ENCODE measurements at places on chromosomes 4 and X.
A peak's percentile ranks its signal among the peaks of the same experiment; 100 is the strongest.

DNA sequence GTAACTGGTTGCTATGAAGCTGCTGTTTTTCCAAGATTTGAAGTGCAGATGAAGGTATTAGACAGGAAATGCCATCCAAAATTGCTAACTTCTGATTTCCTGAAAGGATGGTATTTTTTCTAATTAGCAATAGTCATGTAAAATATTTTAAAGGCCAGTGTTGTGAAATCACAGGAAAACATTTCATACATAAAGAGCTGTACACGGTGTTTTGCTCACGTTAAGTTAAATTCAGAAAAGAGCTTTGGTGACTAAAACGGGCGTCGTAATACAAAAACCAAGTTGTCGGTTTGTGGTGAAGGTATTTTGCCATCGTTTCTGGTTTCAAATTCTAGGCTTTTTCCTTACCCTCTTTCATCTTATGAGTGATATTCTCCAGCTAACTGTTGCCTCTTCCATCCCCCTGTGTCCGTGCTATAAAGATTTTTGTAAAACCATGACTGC lies 39.8 kb downstream of the AFF1 start:
- DNase-seq: peak; percentile 31

DNA sequence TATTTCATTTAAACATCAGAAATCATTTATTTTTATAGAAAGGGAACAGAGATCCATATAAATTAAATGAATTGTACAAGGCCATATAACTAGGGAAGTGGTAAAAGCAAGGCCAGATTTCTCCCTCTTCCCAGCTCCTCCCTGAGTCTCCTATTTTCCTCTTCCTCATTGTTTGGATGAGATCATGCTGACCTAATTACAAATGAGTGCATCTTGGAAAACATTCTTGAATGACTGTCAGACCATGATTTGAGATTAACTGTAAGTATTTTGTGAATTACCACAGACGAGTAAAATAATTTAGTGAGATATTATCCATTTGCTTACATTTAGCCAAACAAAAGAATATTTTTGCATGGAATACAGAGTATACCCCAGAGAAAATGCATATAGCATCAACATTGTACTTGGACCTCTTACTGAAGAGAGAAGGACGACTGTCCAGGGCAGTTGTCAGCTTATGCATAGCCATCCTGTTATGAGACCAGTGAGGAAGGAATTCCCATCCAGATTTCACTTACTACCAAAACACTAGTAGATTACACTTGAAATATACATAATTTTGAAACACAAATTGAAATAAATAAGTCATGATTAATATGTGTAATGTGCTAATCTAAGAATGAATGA lies 47.3 kb downstream of the SLAIN2 start:
- DNase-seq: peak; percentile 59

GRCh38 chr4:8324640-8325239 lies 55.2 kb downstream of the HTRA3 start:
- no peak for DNase-seq

DNA sequence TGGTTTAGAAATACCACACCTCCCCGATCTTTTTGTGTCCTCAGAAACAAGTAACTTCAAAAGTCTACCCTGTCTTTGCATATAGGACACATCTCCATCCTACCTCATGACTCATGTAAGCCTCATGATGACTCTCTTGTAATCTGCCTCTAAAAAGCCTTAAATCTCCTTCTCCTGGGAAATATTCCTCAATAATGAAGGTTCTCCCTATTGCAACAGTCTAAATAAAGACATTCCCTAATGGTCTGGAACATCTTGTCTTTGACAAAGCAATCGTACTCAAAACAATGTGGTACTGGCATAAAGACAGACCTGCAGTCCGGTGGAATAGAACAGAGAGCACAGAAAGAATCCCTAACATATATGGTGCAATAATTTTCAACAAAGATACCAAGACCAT lies 257.7 kb downstream of the OPHN1 start:
- peak; percentile 64 for DNase-seq

- DNase-seq: no peak
Measured at GRCh38 chr4:119663160-119663788, 34.7 kb upstream of the PDE5A start.

Measured in AG10803 (cell line).